ENCODE measurements at places on chromosomes 3 and 15.
A peak's percentile ranks its signal among the peaks of the same experiment; 100 is the strongest.

GRCh38 chr3:42473083-42473932 lies 29.1 kb upstream of the VIPR1 start:
- DNase-seq, result peak; percentile 35

- DNase-seq, result no peak
Measured at GRCh38 chr15:78140292-78140691, 8.9 kb upstream of the IDH3A start.

DNA sequence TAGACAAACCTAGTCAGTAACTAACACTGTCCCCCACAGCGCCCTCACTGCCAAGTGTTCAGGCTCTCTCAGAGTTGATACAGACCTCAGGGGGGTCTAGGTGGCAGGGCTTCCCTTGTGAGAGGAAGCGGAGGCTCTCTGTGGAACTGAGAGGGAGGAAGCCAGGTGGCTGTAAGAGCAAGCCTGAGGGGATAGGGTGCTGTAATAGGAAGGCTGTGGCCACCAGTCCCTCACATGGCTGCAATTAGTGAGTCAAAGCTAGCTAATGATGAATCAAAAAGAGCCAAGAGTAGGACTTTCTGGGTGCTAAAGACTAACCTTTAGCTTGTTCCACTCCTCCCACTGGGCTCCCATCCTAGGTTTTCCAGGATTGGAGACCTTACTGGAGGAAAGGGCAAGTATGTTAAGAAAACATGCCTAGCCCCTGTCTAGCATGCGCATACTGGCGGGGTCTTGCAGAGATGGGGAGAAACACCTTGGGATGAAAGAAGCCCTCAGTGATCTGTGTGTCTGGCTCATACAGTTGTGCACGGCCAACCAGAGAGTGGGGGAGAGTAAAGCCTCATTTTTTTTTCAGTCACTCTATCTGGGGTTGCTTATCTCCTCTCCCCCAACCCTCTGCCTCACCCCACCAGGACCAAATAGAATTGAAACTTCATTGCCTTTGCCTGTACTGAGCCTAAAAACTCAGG lies 13.3 kb upstream of the SOX2 start:
- DNase-seq, result peak; percentile 34

DNA sequence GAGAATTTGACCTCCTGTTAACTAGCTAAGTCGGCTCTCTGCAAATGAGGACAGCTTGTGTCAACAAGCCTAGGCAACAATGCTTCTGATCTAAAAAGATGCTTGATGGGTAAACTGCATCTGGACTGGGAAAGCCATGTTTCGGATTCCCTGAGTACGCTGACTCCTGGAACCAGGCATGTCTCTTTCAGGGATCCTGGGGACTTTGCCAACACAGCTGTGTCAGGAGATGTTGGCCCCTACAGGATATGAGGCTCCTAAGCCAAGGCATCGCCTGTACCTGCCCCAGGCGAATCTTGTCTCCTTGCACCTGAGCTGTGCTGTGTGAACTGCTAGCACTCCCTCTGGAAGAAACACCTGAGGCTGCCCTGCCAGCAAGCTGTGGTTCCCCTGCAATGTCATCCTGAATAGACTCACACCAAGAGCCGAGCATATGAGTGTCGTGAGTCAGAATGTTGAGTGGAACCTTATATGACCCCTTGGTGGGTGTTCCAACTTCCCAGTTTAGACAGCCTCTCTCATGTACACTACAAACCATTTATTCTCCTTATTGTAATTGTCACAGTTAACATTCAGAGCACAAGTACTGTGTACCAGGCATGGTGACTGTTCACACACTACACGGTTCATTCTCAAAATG lies 17.0 kb downstream of the EOGT start:
- no peak for DNase-seq

- DNase-seq, result no peak
Measured at GRCh38 chr15:98796685-98797357, 148.5 kb downstream of the IGF1R start.

DNA sequence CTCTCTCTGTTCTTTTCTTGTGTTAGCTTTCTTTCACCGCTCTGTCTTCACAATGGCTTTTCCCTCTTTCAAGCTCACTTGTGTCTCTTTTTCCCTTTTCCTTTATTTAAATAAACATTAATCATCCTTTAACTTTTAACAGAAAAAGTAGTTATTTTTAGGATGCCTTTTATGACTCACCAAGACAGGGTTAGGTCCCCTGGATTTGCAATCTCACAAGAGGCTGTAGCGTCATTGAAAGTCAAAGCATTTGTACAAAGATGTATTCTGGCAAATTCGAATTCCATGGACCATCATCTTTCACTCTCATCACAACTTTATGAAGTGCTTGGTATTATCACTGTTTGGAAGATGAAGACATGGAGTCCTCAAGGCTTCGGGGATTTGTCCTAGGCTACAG lies 34.8 kb upstream of the MCTP2 start:
- no peak for DNase-seq
